ENCODE measurements at places on chromosomes 7 and 10.

DNA sequence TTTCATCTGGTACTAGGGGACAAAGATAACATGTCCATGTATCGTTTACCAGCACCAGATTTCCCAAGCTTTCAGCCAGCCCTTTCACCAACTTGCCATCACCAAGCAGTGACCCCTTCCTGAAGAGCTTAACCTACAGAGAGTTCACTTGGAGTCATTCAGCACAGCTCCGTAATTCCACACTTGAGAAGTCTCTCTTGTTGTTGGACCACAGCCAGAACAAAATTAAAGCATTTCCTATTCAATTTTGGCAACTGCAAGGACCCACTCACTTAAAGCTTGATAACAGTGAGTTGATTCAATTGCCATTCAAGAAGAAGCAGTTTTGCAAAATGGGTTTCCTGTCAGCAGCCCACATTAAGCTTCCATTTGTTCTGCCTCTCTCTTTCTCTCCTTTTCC lies 88.5 kb upstream of the LRRTM3 start:
- DNase-seq, result no peak

GRCh38 chr10:122149561-122150505 lies 121.3 kb upstream of the BTBD16 start:
- DNase-seq, result no peak

- no peak for DNase-seq
Observed at GRCh38 chr7:141659501-141659900, 42.5 kb downstream of the DENND11 start.

GRCh38 chr10:47023237-47024045 lies 112.2 kb downstream of the PTPN20 start:
- DNase-seq, result no peak

DNA sequence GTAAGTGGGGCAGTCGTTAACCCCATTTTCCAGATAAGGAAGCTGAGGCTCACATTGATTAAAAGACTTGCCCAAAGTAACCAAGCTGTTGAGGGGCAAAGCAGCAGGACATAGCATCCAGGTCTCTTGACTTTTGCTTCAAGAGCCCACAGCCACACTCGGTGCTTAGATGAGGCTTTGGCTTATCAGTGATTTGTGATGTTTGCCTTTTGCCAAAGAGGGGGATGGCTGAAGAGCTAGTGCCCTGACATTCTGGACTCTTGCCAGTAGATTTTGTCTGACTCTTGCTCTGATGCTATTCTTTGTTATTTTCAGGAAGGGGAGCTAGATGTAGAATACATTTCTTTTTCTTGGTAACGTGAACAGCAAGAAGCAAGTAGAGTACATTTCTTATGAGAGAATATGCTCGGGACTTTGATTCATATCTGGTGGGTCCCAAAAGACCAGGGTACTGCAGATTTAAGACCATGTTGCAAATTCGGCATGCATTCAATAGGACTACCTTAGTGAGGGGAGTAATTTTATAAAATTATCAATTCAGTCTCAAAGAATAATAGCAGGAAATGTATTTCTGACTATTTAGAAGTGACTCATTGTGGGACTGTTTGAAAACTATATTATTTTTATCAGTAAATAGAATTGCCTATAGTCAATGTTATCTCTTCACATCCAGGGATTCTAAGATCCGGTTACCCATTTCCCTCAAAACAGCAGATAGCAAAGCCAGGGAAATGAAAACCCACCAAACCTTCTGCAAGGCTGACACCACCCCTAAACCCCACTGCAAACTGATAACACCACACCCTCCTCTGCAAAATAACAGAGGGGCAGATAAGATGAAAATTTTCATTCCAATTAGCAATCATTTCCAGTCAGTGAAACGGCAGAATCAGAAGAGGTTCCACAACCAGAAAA lies 180.0 kb upstream of the BMPER start:
- DNase-seq, result no peak

GRCh38 chr10:369684-370448 lies 234.6 kb downstream of the ZMYND11 start:
- no peak for DNase-seq

DNA sequence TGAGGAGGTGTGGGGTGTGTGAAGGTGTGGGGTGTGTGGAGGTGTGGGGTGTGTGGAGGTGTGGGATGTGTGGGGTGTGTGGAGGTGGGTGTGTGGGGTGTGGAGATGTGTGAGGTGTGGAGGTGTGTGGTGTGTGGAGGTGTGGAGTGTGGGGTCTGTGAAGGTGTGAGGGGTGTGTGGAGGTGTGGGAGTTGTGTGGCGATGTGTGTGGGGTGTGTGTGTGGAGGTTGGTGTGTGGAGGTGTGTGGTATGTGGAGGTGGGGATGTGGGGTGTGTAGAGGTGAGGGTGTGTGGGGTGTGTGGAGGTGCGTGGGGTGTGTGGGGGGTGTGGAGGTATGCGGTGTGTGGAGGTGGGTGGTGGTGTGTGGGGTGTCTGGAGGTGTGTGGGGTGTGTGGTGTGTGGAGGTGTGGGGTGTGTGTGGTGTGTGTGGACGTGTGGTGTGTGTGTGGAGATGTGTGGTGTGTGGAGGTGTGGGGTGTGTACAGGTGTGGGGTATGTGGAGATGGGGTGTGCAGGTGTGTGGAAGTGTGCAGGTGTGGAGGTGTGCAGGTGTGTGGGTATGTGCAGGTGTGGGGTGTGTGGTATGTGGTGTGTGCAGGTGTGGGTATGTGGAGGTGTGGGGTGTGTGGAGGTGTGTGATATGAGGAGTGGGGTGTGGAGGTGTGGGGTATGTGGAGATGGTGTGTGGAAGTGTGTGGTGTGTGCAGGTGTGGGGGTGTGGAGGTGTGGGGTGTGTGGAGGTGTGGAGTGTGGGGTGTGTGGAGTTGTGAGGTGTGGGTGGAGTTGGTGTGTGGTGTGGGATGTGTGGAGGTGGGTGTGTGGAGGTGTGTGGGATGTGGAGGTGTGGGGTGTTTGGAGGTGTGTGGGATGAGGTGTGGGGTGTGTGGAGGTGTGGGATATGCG lies 34.5 kb downstream of the SPDYE17 start:
- no peak for DNase-seq

DNA sequence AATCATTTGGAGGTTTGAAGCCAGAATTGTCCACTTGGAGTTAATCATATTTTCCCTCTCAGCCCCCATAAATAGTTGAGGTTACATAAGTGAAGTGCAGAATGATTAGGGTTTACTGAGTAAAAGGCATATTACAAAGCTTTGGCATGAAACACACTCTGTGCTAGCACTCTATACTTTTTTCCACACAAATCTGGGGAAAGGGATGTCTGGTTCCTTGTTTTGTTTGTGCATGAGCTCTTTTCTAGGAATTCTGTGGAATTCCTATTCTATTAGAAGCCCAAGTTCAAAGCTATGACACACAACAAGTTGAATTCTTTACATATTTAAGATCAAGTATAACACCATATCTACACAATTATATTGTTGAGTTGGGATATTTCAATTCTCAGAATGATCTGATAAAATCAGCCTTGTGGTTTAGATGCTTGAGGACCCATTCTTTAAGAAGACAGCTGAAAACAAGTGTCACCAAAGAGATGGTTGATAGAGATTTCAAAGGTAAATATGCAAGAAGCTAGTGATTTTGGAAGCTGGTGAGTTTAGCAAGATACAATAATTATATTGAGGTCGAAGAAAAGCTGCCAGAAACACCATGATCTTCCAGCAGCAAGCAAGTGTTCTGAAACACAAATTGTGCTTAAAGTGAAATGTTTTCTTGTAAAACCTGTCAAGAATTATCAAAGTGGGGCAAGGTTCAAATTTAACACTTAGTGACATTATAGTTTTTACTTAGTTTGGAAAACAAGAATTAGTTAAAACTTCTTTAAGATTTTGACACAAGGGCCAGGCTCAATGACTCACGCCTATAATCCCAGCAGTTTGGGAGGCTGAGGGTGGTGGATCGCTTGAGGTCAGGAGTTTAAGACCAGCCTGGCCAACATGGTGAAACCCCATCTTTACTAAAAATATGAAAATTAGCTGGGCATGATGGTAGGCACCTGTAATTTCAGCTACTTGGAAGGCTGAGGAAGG lies 122.6 kb downstream of the INHBA start:
- peak; percentile 98 for DNase-seq

- no peak for DNase-seq
Observed at GRCh38 chr10:94240491-94240890, 122.2 kb downstream of the NOC3L start.

DNA sequence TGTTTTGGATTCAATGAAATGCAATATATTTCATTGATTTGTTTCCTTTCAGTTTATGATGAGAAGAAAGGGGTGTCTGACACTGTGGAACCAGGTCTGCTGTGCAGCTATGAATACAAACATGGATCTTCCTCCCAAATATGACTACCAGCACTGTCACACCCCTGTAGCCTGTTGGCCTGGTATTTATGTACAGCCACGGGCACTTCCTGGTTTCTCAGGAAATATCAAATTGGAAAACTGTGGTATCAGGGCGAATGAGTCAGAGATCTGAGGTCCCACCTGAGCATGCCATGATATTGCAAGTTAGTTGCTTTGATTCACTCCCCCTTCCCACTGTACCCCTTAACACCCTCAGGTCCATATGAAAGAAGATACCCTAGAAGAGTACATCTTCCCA lies 87.8 kb downstream of the DNMBP start:
- peak; percentile 82 for DNase-seq

DNA sequence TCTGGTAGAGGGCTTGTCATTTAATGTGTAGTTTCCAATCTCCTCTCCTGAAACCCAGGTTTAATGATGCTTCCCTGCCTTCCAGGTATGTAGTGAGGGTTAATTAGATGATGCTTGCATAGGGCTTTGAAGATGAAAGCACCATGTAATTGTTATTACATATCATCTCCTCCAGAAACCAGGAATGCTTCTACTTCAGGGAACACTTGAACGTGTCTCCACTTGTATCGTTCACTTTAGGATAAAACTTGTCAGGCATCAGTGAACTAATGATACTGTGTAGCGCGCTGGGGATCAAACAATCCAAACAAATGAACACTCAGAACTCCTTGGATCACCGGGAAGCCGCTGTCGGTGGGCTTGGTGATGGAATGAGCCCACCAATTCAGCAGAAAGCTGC lies 260.9 kb upstream of the FZD8 start:
- no peak for DNase-seq

GRCh38 chr10:109931163-109931562 lies 7.9 kb upstream of the XPNPEP1 start:
- DNase-seq, result no peak

DNA sequence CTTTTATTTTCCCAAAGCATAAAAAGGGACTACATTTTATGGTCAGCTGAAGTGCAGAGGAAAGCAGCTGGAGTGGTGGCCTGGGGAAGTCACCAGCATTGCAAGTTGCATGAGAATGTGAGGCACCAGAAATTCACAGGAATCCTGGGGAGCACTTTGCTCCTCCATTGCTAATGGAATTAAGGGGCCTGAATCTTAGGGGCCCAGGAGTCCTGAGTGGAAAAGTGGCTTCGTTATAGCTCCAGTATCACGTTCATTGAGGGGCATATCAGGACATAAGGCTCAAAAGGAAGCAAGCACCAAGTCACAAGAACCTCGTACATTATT lies 53.0 kb upstream of the LRRC17 start:
- no peak for DNase-seq

DNA sequence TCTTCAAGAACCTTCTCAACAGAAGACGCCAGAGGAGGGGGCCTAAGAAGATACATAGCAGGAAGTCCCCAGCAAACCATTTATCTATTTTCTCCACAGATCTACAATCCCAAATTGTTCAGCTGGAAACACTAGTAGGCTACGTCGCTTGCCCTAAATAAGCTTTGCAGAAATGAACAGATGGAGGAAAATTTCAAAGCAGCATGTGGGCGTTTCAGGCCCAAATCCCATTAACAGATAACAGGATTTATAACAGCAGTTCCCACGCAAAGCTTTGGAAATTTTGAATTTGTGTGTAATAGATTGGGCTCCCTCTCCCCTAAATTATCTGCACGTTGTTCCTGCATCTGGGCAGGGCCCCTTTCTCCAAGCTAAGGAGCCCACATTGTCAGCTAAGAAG lies 60.6 kb upstream of the FRMD4A start:
- no peak for DNase-seq

- no peak for DNase-seq
Observed at GRCh38 chr7:1422512-1423263, 36.6 kb downstream of the MICALL2 start.

DNA sequence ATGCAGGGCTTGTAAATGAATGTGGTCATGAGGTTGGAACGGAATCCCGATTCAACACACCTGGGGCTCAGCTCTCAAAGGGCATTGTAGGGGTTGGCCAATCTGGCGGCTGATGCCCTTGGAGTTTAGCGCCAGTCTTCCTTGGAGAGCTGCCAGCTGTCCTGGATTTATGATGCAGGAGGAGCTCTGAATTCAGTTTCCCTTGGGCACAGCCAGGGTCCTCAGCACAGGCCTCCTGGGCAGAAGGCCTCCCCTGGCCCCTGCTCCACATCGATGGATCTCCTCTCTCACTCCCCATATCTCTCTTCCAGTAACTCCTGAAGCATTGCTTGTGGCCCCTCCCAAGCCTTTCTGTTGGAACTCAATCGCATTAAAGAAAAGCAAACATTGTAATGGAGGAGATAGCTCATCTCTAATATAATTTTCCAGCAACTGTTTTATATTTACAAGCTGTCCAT lies 985 bp upstream of the CYTH3 start:
- DNase-seq, result no peak

- no peak for DNase-seq
Observed at GRCh38 chr7:103687951-103688350, 241.9 kb upstream of the SLC26A5 start.

- no peak for DNase-seq
Observed at GRCh38 chr7:138632826-138633602, 68.1 kb downstream of the SVOPL start.

DNA sequence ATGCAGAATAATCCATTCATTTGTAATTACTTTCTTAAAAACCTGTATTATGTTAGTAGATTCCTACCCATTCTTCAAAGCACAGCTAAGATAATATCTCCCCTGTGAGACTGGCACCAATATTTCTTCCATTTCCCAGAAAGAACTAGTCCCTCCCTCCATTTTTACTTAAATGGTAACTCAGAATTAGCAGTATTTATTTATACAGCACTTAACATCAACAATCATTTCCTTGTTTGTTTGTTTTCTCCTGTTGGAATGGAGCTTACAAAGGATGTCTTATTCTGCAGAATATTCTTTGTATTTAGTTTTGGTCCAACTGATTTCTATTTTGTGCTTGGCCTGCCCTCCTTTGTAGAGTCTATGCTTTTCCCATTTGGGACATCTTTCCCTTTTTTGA lies 32.1 kb upstream of the PTPN12 start:
- DNase-seq, result no peak

DNA sequence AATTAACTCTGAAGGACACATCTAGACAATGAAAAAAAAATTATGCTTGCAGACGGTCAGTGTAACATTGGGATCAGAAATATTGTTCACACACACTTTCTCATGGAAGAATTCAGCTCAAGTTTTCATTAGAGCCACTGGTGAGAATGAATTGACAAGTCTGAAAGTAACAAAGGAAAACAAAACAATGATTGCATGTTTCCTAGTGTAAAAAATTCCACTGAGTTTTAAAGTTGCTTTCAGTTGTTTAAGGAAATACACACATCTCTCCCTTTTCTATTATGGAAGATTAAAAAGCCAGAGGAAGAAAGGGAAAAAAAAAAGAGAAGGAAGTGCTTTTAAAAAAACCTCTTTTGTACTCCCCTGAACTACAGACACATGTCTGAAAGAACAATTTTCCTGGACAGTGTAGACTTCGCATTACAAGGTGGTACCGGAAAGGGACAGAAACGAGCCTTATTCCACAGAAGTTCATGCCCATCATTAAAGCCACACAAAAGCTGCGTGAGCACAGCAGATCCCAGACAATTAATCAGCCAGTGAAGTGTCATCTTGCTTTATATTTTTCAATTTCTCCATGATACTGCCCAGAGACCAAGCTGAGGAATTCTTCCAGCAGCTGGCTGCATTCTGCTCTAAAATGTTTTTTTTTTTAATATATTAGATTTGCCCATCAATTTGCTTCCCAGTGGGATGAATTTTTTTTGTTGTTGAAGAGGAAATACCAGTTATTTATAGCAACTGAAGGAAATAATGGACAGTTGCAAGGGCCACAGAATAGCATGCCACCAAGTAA lies 294.8 kb downstream of the DOCK4 start:
- DNase-seq, result no peak
